Spleen (tissue), 13 donors: ENCODE measurements at places on chromosomes 1 and 21. TPM values are rescaled to one million over a fixed set of nuclear protein-coding genes. Genes with fewer than 3 reads are reported as not detected.

GRCh38 chr1:81407000-81407821 is 393.5 kb upstream of the ADGRL2 start:
- DNase-seq, result no peak

DNA sequence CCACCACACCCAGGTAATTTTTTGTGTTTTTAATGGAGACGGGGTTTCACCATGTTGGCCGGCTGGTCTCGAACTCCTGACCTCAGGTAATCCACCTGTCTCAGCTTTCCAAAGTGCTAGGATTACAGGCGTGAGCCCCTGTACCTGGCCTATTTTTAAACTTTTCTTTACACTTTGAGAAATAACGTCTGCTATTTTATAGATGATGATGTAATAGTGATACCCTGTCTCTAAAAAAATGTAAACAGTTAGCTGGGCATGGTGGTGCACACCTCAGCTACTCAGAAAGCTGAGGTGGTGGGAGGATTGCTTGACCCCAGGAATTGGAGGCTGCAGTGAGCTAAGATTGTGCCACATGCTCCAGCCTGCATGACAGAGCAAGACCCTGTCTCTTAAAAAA is 47.9 kb downstream of the RALGPS2 start:
- DNase-seq, result no peak

DNA sequence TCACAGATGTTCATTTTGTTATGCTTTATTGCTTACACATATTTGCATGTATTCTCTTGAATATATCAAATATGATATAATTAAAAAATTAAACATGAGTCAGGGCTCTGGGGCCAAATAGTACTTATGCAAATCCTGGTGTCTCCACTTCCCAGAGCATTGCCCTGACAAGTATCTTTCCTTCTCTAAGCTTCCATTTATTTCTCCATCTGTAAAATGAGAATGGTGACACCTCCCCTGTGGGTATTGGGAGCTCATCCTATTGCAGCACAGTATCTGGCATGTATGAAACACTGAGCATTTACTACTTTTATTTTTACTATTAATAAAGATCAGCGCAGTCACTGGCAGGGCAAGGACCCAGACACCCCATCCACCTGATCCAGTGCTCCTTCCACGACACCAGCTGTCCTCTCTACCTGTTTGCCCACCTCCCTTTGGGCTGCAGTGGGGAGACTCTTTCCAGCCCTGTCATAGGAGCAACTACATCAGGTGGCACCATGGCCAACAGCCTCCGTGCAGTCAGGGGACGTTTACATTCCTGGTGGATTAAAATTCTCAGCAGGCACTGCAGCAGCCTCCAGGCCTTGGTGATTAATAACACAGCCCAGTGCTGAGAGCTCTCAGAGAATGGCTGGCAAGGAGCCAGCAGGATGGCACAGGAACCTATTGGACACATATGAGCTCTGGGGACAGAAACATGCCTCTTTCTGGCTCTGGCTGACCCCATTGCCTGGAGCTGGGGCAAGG is 113.0 kb downstream of the DMRTB1 start:
- DNase-seq, result peak; percentile 51

DNA sequence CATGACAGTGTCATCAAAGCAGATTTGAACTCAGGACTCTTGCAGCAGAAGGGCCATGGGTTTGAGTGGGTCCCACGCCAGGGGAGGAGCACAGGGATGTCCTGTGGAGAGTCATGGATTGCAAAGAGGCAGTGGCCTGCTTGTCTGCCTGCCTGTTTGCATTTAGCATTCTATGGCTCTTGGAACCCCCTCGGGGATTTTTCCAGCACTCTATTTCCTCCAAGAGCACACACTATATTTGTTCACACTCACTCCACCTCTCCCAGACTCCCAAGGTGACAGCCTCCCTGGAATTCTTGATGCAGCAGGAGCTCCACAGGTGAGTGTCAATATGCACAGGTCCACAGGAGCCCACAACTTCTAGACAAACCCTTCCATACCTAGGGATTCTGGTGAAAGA is 73.1 kb upstream of the LRRN2 start:
- DNase-seq, result no peak

- no peak for DNase-seq
Observed at GRCh38 chr1:33634143-33634542, 161.7 kb downstream of the ZSCAN20 start.

Gene UBE2U
- not detected for total RNA-seq

Gene MATN1
- 0.85 TPM for total RNA-seq

Gene TMEM51
- total RNA-seq, result 8.4 TPM
